ENCODE measurements at places on chromosomes 3 and 15.

- no peak for DNase-seq
These were observed 79.7 kb upstream of the C2CD4B start for GRCh38 chr15:62244762-62245161.

- no peak for DNase-seq
These were observed 251.1 kb downstream of the TJP1 start for GRCh38 chr15:29570948-29571791.

GRCh38 chr3:2595486-2595885 is 496.8 kb downstream of the CNTN4 start:
- DNase-seq: no peak

DNA sequence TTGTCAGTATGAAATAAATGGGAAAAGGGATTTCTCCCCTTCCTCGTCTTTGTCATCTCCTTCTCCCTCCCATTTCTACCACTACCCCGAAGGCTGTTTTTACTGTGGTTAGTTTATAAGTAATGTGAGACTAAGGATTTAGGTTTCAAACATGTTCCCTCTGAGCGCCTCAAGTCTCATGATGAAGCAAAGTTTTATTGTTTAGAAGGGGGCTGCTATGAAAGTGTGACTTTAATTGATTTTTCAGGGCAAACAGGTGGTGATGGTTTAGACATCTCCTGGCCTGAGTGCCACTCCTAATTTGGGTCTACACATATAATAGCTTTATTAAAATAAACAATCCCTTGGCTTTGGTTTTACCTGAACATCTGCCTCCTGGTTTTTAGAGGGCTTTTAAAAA is 185.5 kb downstream of the MCTP2 start:
- DNase-seq: no peak

GRCh38 chr3:119967353-119968006 is 126.8 kb downstream of the GSK3B start:
- no peak for DNase-seq

- no peak for DNase-seq
These were observed 145.8 kb upstream of the THRB start for GRCh38 chr3:24640330-24640877.
